ENCODE measurements at places on chromosomes 5 and 9. TPM values are rescaled to one million over a fixed set of nuclear protein-coding genes. Genes with fewer than 3 reads are reported as not detected.

- DNase-seq = no peak
These were observed 79.1 kb upstream of the RARS1 start for GRCh38 chr5:168407211-168407610.

GRCh38 chr5:132102101-132102701, 28.6 kb downstream of the CSF2 start:
- DNase-seq = no peak

The C5orf52 gene
- polyA plus RNA-seq = not detected

The MIGA2 gene
- polyA plus RNA-seq = 25.1 TPM

Measured in renal pelvis (tissue), 12 donors.